ENCODE measurements at places on chromosomes 2 and 18.
A peak's percentile ranks its signal among the peaks of the same experiment; 100 is the strongest.

DNA sequence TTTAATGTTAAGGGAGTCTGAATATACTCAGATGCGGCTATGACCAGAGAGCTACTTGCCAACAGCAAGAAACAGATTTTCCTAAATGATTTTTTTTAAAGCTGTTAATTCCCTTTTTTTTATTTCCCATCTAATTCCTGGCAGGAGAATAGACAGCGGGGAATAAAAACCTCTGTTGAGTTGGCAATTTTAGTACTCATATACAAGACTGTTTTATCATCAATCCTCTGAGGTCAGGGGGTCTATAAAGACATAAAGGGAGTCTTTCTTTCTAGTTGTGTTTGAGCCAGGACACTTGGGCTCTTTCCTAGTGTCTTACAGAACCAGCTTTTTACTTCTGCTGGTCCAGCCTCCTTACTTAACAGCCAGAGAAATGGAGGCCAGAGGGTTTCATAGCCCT is 29.4 kb downstream of the MAIP1 start:
- DNase-seq, result no peak

DNA sequence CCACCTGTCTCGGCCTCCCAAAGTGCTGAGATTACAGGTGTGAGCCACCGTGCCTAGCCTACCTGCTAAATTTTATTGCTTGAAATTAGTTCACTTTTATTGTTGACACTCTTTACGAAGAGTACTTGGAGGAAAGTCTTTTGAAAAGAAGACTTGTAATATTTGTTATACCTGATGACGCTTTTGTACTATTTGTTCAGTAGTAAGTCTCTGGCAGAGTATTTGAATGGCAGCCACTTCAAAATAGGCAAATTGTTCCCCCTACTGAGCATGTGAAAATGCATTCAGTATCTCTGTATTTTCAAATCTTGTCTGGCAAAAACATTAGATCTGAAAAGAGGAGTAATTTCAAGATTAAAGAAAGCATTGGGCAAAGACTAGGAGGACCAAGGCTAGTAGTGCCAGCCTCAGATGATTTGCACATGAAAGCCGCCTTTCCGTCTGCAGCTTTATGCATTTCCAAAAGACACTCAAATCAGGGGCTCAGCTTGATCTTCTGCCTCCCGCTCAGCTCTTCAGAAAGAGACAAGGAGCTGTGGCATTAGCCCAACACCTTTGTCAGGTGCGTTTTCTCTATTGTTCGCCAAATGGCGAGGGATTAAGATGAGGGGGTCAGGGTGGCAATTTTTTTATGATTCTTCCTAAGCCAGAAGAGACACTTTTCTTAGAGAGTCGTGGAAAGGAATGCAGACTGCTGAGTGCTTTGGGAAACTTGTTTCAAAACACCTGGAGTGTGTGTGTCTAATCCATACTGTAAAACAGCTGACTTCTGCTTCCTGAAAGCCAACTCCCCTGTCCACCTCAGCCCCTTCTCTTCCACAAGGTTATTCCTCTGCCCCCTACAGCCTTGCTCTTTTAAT is 18.8 kb upstream of the FOXI3 start:
- no peak for DNase-seq

DNA sequence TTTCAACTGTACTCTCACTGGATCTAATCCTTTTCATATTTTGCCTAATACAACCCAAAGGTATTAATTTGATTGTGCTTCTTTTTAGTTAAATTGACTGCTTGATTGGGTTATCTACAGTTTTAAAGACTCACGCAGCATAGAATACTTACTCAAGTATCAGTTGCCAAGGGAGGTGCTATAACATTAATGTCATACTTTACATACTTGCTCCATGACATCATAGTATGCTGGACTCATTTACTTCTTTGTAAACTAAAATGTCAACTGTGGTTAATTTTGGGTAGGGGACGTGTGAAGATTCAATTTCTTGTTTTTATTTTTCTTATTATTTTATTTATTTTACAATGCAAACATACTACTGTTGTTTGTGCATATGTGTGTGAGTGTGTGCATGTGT is 716.2 kb upstream of the VRK2 start:
- no peak for DNase-seq

DNA sequence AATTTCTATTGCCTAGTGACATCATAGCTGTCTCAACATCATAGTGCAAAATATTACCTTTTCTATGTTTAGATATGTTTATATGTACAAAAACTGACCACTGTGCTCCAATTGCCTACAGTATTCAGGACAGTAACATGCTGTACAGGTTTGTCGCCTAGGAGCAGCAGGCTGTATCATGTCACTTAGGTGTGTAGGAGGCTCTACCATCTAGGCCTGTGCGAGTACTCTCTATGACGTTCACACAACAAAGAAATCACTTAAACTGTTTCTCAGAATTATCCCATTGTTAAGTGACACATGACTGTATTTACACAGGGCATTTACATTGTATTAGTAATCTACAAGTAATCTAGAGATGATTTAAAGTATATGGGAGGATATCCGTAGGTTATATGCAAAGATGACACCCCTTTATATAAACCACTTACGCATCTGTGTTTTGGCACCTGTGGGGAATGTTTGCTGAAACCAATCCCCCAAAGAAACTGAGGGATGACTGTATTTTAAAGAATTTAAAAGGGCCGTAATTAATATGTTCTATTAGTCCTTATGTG is 24.7 kb downstream of the IL1R2 start:
- DNase-seq, result no peak

DNA sequence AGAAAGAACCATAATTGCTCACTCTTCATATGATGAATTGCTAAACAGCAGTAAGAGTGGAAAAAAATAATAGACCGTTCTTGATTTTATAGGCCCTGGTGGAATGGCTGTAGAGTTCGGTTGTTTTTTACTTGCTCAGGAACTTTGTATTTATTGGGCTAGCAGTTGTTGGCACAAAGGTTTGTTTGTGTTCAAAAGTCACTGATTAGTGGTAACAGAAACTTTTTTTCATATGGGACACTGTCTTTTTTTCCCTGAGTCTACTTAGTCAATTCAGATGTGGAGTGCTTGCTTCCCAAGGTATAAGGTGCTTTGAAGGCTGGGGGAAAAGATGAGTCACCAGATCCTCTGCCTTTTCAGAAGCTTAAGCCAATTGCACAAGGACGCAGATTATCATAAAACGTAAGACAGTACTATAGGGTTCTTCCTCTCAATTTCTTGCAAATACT is 25.8 kb downstream of the PHLPP1 start:
- no peak for DNase-seq

DNA sequence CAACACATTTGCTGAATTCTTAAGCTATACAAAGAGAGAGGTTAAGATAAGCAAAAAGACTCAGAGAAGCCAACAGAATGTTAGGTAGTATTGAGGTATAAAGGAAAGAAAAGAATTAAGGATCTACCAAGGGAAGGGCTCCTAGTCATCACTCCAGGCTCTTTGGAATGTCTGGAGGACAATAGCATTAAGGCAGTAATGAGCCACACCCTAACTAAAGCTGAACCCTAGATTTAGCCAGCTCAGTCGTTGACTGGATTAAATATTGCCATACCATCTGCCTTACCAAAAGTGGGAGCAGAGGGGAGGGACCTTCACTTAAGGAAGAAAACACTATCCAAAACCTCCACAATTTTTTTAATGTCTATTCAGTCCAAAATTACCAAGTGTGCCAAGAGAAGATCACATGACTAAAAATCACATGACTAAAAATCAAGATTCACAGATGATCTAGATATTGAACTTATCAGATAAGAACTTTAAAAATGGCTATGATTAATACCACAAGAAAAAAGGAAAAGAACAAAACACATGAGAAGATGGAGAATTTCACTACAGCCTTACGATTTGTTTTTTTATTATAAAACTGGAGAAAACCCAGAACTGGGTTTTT is 59.7 kb downstream of the EXOC6B start:
- DNase-seq, result no peak

DNA sequence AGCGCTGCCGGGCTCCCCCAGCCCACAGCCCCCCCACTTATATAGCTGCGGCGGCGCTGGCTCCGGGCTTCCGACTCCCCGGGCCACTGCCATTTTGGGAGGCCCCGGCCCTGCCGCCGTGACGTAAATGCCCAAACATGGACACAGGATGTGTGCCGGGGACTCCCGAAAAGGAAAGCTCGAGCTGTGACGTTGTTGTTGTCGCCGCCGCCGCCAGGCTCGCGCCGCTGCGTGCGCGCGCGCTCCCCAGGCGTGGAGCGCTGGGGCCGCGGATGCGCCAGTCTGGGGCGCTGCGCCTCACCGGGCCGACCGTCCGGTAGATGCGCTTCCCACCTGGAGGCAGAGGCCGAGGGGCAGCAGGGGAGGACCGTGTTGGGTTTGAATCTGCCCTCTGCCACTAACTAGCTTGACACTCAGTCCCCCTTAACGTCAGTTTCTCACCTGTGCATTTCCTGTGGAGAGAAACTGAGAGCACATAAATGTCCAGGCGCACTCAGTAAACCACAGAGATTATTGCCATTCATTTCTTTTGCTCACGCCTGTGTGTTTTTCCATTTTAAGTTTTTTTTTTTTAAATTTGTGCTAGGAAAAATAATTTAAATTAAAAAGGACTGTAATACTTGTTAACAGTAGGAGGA is at the start of gene EGR4:
Gene EGR4 (minus strand): TSS at position 15 of the 638 bp plus-strand sequence. CDS start 231 bp downstream, outside the sequence.
- peak; percentile 33 for DNase-seq

DNA sequence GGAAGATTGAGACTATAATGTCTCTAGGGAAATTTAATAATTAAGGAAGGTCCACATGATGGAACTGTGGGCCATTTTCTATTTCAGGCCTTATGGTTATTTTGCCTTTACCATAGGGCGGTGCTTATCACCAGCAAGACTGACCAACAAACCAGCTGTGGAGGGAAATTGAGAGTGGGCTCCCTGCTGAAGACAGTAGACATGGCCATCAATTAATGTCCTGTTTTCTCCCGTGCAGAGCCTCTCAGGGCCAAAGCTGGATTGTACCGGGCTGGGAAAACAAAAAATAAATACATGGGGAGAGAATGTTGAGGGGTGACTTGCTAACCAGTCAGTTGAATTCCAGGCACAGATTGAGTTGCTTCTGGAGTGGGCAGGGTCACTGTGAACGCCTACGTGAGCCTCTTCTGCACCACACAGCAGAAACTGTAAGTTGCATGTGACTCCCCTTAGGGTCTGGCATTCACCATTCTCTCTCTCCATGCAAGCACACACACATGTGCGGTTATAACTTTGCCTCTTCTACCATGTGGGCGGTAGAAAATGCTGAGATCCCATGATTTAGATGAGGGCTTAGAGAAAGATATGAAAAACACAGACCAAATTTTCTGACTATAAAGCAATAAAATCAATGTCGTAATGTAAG is 128.5 kb downstream of the COPS8 start:
- no peak for DNase-seq

GRCh38 chr2:19073522-19073921 is 284.9 kb downstream of the OSR1 start:
- DNase-seq, result no peak

DNA sequence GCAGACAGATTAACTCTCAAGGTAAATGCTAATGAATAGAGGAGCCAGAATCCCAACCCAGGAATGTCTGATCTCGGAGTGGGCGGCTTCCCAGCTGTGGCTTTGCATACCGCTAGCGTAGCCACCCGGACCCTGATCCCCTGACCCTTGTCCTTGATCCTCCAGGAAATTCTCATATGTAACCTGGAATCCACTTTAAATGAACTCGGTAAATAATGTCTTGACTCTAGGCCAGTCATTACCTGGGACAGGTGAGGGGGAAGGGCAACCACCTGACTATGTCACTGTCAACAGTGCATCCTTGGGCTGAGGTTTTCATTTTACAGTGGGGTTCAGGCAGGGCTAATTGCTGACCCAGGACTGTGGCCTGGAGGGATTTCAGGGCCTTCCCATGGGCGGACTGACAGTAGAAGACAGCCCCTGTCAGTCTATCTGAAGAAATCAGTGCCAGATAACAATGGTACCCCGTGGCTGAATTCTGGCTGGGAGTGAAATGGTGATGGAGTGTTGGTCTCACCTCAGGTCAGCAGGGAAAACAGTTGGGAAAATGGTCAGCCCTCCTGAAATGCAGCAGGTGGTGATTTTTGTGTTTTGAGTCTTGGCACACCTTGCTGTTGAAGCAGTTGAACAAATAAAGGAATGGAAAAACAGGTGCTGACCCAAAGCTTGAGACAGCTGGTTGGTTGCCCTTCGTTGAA is 9.6 kb downstream of the ACKR3 start:
- no peak for DNase-seq

GRCh38 chr2:222320436-222321395 is 21.9 kb upstream of the PAX3 start:
- DNase-seq, result no peak

GRCh38 chr18:67243799-67244587 is 272.5 kb downstream of the DSEL start:
- no peak for DNase-seq

DNA sequence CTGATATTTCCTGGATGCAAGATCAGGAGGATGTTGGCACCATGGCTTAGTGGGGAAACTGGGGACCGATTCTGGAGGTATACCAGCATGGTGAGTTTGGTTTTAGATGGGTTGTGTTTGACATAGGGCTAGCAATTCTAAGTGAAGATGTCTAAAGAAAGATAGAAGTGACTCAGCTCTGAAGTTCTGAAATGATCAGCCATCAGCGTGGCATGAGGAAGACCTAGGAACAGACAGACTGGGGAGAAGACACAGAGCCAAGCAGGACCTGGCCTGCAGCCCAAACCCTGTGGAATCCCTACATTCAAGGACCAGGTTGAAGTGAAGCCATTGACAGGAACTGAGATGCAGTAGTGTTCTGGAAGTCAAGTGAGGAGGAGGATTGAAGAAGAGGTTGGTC is 39.8 kb downstream of the HRH4 start:
- no peak for DNase-seq

DNA sequence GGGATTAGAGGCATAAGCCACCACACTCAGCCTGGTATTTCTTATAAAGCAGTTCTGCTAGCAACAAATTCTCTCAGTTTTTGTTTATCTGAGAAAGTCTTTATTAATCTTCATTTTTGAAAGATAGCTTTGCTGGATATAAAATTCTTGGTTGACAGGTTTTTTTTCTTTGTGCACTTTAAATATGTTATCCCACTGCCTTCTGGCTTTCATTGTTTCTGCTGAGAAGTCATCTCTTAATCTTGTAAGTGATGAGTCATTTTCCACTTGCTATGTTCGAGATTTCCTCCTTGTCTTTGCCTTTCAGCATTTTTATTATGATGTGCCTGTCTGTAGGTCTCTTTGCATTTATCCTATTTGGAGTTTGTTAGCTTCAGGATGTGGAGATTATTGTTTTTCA is 5.9 kb upstream of the ELAC1 start:
- no peak for DNase-seq
